ENCODE measurements at places on chromosomes 6 and 20. TPM values are rescaled to one million over a fixed set of nuclear protein-coding genes. Genes with fewer than 3 reads are reported as not detected.

The LZTS3 gene
- 2.7 TPM for total RNA-seq

DNA sequence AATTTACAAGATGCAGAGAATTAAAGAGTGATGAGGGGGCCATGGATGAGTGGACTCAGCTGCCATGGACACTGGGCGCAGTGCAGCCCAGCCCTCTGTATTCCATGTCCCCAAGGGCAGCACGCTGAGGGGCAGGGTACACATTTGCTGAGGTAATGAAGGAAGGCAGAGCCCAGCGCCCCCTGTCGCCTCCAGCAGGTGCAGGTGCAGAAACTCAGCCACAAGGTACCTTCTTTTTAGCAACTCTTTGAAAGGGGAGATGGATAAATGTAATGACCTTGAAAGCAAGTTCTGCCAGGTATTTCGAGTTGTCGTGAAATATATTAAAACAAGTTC lies 7.1 kb downstream of the CD93 start:
- DNase-seq: no peak

DNA sequence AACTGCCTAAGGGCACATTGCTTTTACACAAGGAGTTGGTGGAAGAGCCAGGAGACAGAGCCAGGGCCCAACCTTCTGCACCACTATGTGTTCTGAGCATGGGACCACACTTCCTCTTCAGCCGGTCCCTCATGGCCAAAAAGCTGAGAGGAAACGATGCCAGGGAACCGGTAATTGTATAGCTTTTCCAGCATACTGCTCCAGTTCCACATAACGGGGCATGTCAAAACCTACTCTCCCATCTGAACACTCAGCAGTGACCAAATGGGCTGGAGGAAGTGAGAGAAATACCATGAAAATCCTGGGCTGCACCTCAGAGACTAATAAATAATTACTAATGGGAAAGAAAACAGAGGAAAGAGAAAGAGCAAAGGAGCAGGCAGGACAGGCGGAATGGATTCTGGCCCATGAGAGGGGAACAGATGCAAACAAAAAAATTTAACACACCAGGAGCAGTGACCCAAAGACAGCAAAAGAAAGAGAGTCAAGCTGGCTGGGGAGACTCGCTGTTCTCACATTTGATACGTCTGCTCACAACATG lies 52.0 kb upstream of the BMP2 start:
- no peak for DNase-seq

- no peak for DNase-seq
These were observed 35.5 kb upstream of the GJA1 start for GRCh38 chr6:121399966-121400365.

DNA sequence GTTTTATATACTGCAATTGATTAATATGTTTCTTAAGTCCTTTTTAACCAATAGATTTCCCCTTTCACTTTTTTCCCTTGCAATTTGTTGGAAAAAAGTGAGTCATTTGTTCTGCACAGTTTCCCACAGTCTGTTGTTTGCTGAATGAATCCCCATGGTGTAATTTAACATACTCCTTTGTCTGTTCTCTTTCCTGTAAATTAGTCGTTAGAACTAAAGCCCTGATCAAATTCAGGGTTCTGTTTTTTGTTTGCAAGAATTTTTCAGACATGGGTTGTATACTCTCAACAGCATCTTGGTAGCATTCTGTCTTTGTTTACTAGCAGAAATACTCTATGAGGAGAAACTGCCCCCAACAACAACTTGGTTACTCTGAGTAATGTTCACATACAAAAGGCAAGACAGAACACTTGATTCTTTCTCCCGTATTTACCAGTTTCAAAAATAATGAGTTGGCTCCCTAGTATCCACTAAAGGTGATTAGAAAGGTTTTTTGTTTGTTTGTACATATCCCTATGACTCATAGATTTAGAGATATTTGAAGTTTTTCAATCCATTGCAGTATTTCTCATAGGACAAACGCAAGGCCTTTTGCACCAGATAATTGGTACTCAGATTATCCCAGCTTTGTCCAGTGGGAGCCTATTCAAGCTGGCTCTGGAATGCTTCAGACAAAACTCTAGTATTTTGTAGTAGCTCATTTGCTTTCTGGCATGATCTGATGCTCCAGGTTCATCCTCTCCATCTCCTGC lies 16.5 kb downstream of the BLOC1S5 start:
- DNase-seq: no peak

All from A172 (cell line).